Activated CD8-positive, alpha-beta memory T cell treated with anti-CD3 and anti-CD28 coated beads for 48 hours (primary cell): ENCODE measurements at places on chromosomes 2 and 18.

- DNase-seq, result no peak
Observed at GRCh38 chr2:10039658-10040410, 3.5 kb upstream of the KLF11 start.

DNA sequence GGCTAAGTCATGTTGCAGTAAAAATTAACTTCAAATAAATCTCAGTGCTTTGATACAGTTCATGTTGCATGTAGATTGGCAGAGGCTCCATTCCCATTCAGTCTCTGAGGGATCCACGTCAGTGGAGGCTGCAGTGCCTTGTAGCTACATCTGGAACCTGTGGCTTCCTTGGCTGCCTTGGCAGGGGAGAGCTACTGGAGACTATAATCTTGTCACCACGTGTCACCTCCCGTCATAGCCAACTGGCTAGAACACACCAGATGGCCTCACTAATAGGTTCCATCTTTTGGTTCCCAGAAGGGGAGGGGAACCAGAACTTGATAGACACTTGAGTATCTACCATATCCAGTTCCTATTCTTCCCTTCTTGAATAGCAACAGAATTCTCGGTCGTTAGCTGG, 28.4 kb downstream of the E2F6 start:
- DNase-seq, result no peak

GRCh38 chr2:7933672-7934071, 748.2 kb upstream of the ID2 start:
- no peak for DNase-seq

- no peak for DNase-seq
Observed at GRCh38 chr2:217851191-217852020, 151.4 kb downstream of the TNS1 start.

DNA sequence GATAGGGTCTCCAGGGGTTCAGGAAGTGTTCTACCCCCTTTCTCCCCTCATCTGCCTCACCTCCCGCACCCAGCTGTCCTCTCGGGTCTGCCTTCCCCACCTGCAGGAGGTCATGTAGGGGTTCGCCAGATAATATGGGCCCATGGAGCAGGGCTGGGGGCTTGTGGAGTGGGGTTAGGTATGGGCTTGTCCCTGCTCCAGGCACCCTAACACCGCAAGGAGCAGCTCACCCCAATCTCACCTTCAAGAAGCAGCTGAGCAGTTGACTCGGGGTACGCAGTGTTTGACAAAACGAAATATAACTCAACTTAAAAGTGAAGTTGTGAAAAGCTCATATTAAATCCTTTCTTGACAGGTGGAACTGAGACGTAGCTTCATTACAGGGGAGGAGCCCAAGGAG, 99.6 kb downstream of the CTIF start:
- no peak for DNase-seq

GRCh38 chr2:200136655-200137054, 169.8 kb upstream of the SPATS2L start:
- DNase-seq, result no peak

DNA sequence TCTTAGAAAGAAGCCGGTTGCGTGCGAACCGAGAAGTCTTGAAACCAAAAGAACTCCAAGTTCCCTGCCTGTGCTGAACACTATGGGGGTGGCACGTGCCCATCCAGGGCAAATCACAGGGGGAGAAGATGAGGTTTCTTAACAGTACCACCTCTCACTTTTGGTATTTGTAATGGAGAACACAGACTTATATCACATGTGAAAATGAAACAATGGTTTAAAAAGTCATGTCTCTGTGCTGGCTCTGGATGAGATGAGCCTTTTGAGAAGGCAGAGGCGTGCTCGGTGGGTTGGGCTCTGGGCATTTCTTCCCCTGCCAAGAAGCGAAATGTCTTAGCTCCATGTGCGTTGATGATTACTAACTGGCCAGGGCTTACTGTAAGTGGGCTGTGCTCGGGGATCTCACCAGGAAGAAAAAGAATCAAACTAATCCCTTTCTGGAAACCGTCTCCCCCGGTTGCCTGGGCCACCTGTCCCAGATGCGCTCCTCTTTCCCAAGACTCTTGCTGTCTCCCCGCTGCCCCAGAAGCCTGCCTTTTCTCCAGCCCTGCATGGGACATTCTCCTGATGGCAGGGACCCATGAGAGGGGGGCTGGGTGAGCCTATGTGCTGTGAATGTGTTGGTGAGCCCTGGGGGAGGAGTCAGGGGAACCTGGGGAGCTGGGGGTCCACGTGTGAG, 252.9 kb downstream of the PRKCE start:
- DNase-seq, result no peak

DNA sequence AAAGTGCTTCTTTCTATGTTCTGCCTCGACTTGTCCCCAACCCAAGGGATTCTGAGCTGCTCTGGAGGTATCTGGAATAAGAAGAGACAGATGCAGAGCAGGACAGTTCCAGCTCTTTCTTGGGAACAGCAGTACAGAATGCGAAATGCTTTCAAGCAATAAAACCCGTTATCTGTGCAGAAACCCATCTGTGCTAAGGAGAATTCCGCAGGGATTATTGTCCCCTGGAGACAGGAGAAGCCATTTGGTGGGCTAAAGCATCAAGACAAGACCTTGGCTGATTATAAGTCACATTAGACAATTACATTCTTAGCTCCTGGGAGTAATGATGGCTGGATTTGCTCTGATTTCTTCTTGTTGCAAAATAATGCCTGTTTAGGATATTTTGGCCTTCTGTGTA, 185.4 kb upstream of the GLI2 start:
- no peak for DNase-seq

GRCh38 chr2:239358062-239358754, 42.6 kb downstream of the HDAC4 start:
- DNase-seq, result no peak

DNA sequence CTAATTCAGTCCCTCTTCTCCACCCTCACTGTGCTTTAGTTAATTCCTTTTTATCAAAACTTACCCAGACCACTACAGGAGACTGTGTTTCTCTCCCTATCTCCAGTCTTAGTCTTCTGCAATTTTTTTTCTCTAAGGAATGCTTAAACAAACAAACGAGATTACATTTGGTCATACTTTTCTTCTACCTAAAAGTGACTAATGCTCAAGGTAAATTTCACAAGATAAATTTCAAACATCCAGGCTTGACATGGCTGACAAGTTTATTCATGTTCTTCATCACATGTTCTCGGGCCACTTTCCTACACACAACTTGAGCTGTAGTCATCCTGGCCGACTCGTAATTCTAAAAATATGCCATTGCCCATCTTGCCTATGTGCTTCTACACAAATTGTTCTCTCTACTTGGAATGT, 23.2 kb upstream of the ACSL3 start:
- DNase-seq, result no peak

GRCh38 chr2:42558827-42559226, 9.6 kb upstream of the MTA3 start:
- no peak for DNase-seq

- DNase-seq, result no peak
Observed at GRCh38 chr18:61736133-61736532, 156.7 kb downstream of the RNF152 start.

DNA sequence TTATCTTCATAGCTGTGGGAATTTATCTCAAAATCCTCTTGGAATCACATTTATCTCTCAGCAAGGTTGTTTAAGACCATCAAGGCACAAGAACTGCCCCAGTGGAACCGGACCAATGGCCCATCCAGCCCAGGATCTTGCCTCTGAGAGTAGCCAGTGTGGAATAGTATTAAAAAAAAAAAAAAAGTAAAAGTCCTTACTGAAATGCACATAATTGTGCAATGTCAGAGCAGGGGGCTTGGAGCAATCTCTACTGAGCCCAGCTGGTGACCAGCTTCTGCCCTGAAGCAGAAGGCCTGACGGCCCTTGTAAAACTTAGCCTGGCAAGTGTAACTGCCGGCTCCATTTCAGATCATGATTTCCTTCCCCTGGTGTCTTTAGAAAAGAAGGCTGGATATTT, 355.6 kb upstream of the PIK3C3 start:
- DNase-seq, result no peak

DNA sequence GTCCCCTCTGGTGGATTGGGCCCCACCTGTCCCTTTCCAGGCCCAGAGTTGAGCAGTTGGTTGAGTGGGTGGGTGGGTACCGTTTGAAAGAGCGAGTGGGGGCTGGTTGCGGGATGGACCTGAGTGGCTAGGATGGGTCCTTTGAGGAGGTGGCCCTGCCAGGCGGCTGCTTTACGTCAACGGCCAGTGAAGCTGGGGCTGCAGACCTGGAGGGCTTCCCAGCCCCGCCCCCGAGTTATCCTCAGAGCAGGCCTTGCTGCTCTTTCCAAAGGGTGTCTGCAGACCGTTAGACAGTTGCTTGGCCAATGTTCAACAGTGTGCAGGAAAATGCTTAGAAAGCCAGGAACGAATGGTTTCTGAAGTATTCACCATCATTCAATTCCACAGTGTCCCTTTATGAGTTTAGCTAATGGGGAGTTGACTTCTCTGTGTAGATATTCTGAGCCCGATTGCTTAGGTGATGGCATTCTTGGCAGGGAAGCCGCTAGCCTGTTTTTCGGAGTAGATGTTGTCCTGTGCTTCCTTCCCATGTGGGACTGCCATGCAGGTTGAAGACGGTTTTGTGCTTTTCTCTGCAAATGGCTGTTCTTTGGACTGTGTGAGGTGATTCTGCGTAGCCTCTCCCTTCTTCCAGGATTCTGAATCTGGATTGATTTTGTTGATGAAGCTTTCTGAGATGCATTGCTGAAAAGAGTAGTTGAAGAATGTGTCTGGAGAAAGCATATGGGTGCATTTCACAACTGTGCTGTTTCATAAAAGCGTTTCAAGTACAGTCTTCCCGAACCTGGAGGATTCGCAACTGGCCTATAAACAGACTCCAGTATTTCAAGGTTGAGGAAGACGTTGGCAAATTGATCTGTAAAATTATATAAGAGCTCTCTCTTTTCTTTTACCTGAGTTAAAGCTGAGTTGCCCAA, 45.8 kb downstream of the LDLRAD4 start:
- no peak for DNase-seq

GRCh38 chr2:176101842-176102241, 2.2 kb downstream of the HOXD12 start:
- no peak for DNase-seq

DNA sequence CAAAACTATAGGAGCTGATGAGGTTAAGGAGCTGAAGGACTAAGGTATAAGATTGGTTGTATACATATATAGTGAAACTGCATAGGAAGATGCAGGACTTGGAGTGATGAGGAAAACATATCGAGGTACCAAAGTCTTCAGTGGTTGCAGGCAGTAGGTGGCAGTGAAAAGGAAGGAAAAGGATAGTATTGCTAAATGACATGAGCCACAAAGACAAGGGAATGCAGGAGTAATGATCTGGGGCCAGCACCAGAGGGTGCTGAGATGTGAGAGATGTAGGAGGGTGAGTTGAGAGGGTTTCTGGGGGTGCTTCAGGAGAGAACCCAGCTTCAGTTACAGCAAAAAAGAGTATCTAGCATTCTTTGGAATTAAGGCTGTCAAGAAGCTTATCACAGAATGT, 172.2 kb upstream of the MYO3B start:
- DNase-seq, result no peak

- no peak for DNase-seq
Observed at GRCh38 chr2:135636982-135637381, 104.7 kb upstream of the UBXN4 start.

GRCh38 chr2:31258351-31258750, 24.4 kb downstream of the EHD3 start:
- no peak for DNase-seq

- DNase-seq, result no peak
Observed at GRCh38 chr2:8498994-8499393, 182.9 kb upstream of the ID2 start.

- no peak for DNase-seq
Observed at GRCh38 chr2:169620509-169620908, 36.4 kb downstream of the PPIG start.

DNA sequence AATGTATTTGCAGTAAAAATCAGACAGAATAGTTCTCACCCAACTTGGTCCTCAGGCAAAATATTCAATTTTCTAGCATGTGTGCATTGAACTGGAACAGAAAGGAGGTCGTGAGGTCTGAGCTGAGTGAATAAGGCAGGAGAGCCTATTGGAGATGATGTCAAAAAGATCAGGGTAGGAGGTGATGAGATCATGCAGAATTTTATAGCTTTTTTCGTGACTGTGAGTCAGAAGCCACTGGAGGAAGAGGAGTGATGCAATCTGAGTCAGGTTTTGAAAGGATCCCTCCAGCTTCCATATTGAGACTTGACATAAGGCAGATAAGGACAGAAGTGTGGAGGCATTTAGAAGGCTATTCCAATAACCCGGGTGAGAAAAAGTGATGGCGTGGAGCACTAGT, 299.5 kb upstream of the SOX11 start:
- no peak for DNase-seq

GRCh38 chr2:19140463-19141208, 217.8 kb downstream of the OSR1 start:
- no peak for DNase-seq

- no peak for DNase-seq
Observed at GRCh38 chr2:237282568-237283128, 131.3 kb downstream of the COL6A3 start.

DNA sequence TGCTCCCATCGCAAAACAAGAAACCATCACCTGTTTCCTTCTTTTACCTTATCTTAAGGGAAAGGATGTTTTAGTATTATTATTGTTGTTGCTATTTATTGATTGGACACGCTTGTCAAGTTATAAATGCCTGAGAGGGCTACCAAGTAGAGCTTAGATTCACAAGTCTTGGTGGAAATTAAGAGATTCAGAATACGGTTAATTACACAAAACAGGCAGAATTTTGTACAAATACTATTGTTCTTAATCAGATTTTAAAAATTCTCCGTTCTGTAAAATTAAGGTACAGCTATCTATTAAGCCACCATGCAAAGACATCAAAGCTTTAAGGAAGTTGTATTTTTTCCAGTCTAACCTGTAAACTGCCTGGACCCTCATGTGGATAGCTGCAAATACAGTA, 1.1 kb upstream of the ZNF521 start:
- no peak for DNase-seq

DNA sequence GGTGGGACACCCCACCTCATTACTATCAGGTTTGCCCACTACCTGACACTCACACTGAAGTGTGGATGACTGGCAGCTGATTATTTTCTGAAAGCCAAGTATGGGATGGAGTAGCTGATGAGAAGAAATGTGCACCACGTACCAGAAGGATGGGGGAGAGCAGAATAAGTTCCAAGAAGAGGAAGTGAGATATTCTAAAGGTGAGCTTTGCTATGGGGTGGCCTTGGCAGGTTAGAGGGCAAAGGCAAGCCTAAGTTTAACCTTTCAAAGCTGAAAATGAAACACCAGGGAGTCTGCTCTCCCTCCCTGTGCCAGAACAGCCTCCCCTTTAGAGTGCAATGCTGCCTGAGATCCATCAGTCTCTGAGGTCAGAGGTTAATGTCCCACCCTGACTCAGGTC, 196.1 kb upstream of the OSR1 start:
- no peak for DNase-seq

- no peak for DNase-seq
Observed at GRCh38 chr2:239606741-239607516, 206.1 kb upstream of the HDAC4 start.
